ENCODE measurements at places on chromosomes 3 and 15.

GRCh38 chr3:152618529-152618928 is 216.4 kb upstream of the P2RY1 start:
- DNase-seq: no peak

- DNase-seq: no peak
Observed at GRCh38 chr3:133868758-133869475, 26.8 kb downstream of the RAB6B start.

DNA sequence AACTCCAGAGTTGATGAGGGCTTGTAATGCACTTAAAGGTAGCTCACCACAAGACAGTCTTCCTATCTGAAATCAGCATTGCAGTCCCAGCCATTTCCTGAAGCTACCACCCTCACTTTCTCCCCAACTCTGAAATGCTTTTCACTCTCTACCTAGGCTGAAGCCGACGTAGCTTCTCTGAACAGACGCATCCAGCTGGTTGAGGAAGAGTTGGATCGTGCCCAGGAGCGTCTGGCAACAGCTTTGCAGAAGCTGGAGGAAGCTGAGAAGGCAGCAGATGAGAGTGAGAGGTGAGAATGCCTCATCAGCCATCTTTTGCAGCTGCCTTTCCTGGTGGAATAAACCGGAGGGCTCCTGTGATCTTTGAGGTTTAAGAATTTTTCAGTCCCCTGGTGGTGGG is 14.3 kb downstream of the TPM1 start:
- no peak for DNase-seq

DNA sequence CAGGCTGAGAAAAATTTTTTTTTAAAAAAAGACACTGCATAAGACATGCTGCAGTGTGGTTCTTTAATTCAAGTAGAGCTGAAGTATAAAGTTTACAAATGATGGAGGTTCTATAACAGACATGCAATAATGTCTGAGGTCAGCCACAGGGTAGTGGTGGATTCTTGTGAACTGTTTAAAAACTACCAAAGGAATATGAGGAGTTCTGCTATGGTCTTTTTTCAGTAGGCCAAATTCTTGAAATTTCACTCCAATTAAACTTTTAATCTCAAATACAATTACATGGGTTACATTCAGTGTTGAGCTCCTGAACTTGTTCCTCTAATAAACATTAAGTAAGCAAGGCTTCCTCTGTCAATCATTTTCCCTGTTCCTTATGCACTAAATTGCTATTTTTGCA is 122.7 kb downstream of the PLD1 start:
- no peak for DNase-seq

DNA sequence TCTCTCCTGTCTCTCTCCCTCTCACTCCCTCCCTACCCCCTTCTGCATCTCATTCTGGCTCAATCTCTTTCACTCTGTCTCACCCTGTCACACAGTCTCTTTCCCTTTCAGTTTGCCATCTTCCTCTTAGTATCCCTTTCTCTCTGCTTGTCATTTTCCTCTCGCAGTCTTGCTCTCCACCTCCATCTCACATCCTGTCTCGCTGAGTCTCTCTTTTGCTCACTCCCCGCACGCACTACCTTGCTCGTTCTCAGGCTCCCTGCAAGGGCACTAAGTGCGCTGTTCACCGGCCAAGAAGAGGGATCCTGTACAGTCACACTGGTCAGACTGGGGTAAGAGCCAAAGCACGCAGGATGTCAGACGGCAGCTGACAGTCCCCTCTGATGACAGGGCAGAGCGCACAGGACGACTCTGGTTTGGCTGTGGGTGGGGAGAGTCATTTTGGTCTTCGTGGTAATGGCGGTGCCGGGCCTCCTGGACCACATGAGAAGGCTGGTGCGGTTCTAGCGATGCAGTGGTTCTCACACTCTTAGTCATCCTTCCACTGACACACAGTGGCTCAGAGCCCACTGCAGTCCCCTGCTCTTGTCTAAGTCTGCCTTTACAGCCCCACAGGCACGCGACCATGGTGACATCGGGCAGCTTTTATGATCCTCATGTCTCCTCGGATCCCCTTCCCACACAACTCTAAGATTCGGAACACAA is 356.8 kb downstream of the FOXP1 start:
- DNase-seq: no peak

- no peak for DNase-seq
Observed at GRCh38 chr3:123993818-123994217, 1.9 kb upstream of the ROPN1 start.

DNA sequence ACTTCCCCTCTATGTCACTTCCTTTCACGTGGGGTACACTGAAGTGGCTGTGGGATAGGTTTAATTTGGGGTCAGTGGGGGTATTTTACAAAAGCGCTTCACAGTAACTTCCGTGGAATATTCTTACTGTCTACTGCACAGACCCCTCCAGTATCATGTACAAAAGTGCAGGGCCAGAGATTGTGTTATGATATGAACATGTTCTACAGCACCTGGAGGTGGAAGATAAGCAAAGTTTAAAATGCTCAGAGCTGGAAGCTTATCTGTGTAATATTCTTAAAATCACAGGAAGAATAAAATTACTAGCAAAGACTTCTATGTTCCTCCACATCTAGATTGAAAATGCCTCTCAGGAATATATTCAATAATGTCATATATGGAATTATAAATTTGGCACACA is 84.1 kb upstream of the TRIM42 start:
- no peak for DNase-seq

- DNase-seq: no peak
Observed at GRCh38 chr3:196726788-196727675, 12.6 kb upstream of the PAK2 start.

- DNase-seq: no peak
Observed at GRCh38 chr3:150975992-150976368, 3.5 kb upstream of the CLRN1 start.

GRCh38 chr3:149967086-149967685 is 3.5 kb downstream of the PFN2 start:
- no peak for DNase-seq

GRCh38 chr3:60932643-60933042 is 318.6 kb downstream of the FHIT start:
- DNase-seq: no peak

GRCh38 chr3:32577581-32578556 is 7.2 kb upstream of the DYNC1LI1 start:
- DNase-seq: no peak

DNA sequence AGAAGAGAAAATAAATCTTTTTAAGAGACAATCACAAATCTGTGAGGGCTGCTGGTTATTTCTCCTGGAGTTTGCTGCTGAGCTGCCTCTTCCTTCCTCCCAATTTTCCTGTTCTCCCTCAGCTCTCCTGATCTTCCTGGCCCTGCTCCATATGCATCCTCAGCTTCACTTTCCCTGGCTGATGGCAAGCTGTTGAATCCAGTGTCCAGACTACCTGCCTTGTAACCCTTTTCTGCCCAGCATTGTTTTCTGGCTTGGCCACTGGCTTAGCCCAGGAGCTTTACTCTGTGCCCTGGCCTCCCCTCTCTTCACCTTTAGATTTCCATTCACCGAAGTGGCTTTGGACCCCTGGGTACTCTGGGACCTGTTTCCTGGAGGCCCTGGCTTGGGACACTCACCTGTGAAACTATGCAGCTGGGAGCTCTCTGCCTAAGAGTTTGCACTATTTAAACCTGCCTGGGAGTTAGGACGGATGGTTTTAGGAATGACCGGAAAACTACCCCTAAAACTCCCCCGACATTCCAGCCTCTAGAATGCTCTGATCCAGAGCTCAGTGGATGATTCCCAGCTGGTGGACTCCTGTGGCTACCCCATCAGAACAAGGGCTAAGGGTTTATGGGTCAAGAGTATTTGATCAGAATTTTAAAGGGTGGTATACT is 90.0 kb downstream of the RBPMS2 start:
- DNase-seq: no peak

DNA sequence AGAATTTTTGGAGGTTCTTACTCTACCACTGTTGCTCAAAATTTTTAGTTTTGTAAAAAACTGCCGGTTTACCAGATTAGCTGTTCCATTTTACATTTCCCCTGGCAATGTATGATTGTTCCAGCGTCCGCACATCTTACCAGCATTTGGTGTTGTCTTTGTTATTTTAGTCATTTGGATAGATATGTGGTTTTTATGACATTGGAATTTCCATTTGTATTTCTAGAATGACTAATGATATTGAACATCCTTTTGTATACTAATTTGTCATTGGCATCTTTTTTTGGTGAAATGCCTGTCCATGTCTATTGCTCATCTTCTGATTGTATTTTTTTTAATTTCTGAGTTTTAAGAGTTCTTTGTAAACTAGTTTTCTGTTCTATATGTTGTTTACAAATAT is 28.5 kb downstream of the LRRC28 start:
- no peak for DNase-seq

DNA sequence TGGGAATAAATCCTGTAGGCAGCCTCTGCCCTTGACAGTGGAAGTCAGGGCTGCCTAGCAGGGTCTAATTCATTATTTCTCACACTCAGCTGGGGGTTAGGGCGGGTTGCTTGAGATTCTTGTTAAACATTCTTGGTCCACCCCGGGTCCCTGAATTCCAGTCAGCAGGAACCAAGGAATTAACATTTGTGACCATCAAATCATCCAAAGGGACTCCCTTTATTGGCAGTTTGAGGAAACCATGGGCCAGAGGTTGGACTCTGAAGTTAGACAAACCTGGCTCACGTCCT is 122.8 kb downstream of the EEFSEC start:
- DNase-seq: no peak

DNA sequence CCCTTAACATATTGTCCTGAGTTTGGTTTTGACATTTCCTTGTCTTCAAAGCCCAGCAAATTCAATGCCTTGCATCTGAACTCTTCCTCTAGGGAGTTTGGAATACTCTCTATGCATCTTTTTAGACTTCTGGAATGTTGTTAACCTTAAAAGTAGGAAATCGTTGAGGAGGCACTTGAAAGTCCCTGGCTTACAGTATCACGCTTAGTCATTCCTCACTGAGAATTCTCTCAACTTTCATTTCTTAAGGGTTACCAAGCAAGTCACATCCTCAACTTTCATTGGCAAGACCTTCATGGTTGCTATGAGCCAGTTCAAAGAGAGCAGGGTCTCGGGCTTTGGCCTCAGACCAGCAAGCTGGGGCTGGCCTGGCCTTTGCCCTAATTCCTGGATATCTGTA is 89.9 kb downstream of the ASB7 start:
- DNase-seq: no peak

GRCh38 chr3:47394881-47395280 is 14.1 kb downstream of the PTPN23 start:
- DNase-seq: no peak
